CD4-positive, alpha-beta T cell treated with Interleukin-1 beta for 1 hour (primary cell): ENCODE measurements at places on chromosomes 13 and 19.

DNA sequence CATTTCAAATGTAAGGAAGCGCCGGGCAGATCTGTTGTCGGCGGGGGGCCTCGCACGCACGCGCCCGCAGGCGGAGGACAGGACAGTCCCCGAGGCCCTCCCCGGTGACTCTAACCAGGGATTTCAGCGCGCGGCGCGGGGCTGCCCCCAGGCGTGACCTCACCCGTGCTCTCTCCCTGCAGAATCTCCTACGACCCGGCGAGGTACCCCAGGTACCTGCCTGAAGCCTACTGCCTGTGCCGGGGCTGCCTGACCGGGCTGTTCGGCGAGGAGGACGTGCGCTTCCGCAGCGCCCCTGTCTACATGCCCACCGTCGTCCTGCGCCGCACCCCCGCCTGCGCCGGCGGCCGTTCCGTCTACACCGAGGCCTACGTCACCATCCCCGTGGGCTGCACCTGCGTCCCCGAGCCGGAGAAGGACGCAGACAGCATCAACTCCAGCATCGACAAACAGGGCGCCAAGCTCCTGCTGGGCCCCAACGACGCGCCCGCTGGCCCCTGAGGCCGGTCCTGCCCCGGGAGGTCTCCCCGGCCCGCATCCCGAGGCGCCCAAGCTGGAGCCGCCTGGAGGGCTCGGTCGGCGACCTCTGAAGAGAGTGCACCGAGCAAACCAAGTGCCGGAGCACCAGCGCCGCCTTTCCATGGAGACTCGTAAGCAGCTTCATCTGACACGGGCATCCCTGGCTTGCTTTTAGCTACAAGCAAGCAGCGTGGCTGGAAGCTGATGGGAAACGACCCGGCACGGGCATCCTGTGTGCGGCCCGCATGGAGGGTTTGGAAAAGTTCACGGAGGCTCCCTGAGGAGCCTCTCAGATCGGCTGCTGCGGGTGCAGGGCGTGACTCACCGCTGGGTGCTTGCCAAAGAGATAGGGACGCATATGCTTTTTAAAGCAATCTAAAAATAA lies 18.2 kb downstream of the IL17D start:
- no peak for DNase-seq

DNA sequence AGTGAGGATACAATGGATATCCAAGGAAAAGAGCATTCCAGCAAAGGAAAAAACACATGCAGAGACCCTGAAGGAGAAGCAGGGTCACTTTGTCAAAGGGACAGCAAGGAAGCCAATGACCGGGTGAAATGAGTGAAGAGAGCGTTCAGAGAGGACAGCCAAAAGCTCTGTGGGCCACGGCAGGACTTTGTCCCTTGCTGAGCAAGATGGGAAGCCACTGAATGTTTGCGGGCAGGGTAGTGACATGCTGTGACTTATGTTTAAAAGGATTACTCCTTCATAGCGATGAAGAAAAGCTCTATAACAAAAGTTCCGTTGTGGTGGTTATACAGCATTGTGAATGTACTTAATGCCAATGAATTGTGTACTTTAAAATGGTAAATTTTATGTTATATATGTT lies 16.5 kb downstream of the ZAR1L start:
- no peak for DNase-seq

- DNase-seq = no peak
Observed at GRCh38 chr19:48530066-48530720, 18.6 kb upstream of the LMTK3 start.

DNA sequence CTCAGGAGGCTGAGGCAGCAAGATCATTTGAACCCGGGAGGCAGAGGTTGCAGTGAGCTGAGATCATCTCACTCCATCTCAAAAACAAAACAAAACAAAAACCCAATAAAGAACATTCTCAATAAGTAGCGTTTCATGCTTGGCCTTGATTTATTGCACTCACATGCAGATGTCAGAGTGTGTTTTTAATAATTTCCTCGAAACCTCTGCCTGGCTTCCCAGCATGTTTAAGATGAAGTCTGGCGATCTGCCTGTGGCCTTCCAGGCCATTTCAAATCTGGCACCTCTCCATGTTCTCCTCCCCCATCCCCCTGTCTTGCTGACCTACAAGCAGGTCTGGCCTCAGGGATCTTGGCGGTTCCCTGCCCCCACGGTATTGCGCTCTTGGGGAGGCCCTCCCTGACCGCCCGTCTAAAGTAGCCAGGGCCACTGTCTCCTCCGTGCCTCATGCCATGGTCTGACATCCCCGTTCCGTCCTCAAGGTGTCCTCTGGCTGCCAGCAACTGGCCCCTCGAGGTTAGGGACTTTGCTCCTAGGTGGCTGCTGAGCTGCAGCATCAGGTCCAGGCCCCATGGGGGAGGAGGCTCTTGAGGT lies 1.6 kb downstream of the WDR88 start:
- no peak for DNase-seq

DNA sequence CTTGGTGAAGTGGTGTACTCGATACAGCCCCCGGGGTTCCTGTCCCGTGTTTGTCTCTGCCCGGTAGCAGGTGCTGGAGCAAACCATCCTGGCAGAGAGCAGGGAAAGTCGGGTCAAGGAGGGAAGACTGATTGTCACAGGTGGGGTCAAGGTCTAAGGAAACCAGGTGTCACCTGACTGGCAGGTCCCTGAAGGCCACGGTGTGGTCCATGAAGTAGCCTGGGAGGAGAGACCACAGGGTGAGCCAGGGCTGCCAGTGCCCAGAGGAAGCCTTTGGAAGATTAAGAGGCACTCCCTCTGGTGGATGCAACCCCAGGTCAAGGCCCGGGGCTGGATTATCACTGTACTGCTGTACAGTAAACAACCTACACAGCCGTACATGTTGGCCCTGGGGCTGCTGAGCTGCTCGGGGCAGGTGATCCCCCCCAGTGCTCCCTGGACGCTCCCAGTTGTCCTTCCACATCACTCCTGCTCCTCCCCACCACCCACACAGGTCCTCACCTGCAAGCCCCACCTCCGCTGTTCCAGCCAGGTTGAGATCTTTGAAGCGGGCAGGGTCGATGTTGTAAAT lies 6.0 kb upstream of the CCER2 start:
- no peak for DNase-seq

GRCh38 chr19:45448887-45449299 lies 18.9 kb upstream of the FOSB start:
- DNase-seq = no peak

- peak; percentile 44 for DNase-seq
Observed at GRCh38 chr19:46784262-46785053, 3.9 kb downstream of the SLC1A5 start.

DNA sequence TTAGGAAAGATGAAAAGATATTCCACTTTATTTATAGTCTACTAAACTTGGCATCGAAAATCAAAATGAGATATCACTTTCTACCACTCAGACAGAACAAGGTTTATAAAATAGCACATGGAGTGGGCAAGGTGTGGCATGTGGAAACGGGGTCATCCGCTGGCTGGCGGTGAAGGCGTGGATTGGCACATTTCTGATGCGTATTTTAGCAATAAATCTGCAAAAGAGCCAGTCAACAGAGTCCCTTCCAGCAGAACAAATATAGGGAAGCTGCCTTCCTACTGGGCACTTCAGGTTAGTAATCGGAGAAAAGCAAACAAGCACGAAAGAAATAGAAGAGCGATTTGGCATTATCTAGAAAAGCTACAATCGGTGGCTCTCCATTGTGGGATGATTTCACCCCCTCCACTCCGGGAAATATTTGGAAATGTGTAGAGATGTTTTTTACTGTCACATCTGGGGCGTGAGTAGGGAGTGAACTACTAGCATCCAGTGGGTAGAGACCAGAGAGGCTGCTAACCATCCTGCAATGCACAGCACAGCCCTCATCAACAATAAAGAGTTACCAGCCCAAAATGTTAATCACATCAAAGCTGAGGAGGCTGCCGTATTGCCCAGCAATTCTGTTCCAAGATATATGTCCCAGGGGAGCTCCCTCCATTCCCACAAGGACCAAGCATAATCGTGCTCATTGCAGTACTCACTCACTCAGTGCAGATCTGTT lies 116.1 kb upstream of the PEG3 start:
- no peak for DNase-seq

GRCh38 chr19:2309734-2310362 lies 1.9 kb upstream of the LINGO3 start:
- no peak for DNase-seq

- no peak for DNase-seq
Observed at GRCh38 chr13:99690426-99691174, 189.3 kb downstream of the TM9SF2 start.

DNA sequence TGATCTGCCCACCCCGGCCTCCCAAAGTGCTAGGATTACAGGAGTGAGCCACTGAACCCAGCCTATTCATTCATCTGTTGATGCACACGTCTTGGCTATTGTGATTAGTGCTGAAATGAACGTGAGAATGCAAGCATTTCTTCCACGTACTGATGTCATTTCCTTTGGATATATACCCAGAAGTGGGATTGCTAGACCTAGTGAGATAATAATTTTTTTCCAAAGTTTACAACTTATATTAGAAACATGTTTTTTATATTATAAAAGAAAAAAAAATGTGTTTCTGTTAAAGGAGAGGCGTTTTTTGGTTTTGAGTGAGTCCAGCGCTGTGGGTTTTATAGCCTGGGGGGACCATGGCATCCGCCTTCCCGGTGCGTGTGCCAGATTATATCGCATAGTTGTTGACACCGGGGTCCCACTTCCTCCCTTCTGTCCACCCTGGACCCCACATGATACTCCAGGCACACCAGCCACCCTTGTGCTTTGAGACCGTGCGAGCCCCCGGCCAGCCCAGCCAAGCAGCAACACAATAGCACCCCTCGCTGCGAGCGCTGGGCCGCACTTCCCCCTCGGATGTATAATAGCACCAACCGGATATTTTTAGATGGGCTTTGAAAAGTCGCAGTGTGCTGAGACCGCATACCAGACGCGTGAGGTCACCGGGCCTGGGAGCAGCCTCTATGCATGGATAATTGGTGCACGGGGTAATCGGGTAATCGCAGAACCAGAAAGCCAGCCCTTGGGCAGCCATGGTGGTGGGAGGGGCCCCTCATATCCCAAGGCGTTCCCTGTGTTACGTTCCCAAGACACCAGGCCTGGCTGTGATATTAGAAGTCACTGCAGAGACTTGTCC lies 59.6 kb downstream of the MYO9B start:
- DNase-seq = peak; percentile 72

DNA sequence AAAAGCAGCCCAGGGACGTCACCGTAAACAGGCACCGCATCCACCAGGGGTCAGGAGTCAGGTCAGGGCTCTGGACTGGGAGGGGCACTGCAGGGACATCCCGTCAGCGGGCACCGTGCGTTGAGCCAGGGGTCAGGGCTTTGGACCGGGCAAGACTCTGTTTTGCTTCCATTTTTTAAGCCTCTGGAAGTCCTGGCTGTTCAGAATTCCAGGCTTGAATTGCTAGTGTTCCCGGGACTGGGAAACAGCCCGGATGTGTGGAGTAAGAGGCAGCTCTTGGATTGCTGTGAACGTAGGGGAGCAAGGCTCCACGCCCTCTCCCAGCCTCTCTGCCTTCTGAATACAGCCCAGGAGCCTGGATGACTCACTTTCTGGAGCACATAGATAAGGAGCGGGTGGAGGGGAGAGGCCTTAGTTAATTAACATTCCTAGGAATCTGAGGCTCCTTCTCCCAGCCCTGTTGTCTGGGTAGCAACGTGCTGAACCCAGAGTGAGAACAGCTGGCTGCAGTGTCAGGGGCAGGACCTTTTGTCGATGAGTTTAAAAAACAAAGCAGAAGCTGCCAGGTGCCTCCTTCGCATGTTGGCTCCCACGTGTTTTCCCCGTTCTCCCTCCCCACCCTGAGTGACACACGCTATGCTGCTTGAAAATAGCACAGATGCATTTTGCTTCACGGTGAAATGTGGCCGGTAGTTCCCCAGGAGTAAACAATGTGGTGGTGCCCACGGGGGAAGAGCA lies 21.9 kb downstream of the ATP11A start:
- no peak for DNase-seq

DNA sequence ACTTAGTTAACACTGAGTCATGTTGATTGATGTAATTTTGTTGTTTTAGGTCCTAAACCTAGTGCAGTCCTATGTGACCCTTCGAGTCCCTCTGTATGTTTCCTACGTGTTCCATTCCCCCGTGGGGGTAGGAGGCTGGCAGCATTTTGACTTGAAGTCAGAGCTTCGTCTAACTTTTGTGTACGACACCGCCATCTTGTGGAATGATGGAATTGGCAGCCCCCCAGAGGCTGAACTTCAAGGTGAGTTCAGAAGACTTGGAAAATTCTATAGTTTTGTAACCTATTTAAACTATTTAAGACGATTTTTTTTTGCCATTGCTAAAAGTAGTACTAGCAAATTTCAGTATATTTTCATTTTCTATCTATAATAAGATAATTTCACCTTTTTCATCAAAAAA lies 117.9 kb downstream of the STOML3 start:
- peak; percentile 16 for DNase-seq

DNA sequence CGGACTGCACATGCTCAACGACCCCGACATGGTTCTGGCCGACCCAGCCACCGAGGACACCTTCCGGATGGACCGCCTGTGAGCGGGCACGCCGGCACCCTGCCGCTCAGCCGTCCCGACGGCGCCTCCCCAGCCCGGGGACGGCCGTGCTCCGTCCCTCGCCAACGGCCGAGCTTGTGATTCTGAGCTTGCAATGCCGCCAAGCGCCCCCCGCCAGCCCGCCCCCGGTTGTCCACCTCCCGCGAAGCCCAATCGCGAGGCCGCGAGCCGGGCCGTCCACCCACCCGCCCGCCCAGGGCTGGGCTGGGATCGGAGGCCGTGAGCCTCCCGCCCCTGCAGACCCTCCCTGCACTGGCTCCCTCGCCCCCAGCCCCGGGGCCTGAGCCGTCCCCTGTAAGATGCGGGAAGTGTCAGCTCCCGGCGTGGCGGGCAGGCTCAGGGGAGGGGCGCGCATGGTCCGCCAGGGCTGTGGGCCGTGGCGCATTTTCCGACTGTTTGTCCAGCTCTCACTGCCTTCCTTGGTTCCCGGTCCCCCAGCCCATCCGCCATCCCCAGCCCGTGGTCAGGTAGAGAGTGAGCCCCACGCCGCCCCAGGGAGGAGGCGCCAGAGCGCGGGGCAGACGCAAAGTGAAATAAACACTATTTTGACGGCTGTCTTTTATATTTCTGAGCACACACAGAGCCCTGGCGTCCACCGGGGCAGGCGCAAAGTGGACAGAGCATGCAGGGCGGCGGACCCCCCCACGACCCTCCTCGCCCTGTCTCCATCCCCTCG lies 13.6 kb downstream of the COMP start:
- DNase-seq = no peak

DNA sequence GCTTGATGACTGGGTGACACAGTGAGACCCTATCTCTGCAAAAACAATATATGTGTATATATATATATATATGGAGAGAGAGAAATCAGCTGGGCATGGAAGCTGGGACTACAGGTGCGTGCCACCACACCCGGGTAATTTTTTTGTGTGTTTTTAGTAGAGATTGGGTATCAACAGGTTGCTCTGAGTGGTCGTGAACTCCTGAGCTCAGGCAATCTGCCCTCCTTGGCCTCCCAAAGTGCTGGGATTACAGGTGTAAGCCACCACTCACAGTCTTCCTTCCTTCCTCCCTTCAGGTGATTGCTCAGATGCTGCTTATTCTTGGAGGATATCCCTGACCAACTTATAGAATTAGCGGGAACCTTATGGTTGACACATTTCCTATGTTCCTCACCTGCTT lies 41.9 kb downstream of the ERICH4 start:
- DNase-seq = no peak
